ENCODE measurements at places on chromosomes 16 and 17.
A peak's percentile ranks its signal among the peaks of the same experiment; 100 is the strongest.

GRCh38 chr16:69243479-69243878 lies 56.5 kb downstream of the SNTB2 start:
- no peak for DNase-seq

DNA sequence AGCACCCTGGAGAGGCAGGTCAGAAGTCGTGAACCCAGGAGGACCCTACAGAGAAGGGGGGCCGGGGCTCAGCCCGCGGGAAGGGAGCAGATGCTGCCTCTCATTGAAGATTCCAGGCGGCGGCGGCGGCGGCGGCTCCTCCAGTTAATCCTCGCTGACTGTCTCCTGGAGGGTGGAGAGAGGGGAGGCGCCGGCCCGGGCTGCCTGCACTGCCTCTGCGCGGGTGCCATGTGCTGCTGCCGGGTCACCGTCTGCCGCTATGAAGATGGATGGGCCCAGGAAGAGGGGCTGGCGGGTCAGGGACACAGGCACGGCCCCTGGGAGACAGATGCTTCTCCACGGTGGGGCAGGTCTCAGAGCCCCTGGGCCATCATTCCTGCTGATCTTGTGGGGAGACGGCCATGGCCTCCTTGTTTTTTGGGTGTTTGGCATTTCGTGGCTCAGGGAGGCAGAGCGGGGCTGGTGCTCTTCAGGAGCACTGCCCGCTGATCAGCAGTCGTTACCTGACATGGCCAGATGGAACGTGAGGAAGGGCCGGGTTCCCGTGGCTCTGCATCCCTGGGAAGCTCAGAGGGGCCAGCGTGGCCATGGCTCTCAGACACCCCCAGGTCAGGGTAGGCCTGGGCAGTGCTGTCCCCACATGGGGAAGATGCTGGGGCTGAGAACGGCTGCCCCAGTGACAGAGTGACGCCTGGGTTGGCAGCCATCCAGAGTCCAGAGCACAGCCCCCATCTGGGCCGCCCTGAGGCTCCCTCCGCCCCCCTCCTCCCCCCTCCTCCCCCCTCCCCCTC lies 36.1 kb downstream of the GINS2 start:
- no peak for DNase-seq

DNA sequence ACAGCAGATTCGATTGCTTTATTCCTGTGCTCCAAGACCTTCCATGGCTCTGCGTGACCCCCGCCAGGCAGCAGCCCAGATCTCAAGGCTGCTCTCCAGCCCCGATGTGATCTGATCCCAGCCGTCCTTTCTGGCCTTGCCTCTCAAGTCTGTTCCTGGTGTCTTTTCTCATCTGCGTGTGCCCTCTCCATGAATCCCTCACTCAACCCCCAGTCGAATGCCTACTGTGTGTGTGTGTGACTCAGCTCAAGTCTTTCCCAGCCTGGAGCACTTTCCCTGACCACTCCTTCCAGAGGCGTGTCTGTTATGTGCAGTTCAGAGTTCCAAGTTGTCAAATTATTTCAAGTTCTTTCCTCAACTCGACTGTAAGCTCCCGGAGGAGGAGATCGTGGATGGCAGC lies 64.0 kb downstream of the MRM1 start:
- no peak for DNase-seq

GRCh38 chr17:19630661-19631060 lies 17.9 kb upstream of the ALDH3A2 start:
- no peak for DNase-seq

- no peak for DNase-seq
Measured at GRCh38 chr16:49643429-49644144, 212.3 kb downstream of the ZNF423 start.

DNA sequence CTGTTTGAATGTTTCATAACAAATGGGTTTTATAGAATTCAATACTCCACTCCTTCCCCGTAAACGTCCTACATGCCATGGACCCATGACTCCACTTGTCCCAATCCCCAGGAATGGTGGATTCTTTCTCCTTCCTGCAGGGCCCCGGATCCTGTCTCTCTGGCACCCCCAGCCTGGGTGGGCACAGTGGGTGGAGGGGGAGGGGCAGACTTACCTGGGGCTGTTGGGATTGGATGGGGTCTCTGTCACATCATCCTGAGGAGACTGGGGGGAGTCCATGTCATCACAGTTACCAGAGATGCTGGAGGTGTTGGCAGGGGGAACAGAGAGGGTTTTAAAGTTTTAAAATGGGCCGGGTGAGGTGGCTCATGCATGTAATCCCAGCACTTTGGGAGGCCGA lies 13.2 kb downstream of the TRPV3 start:
- DNase-seq: no peak

GRCh38 chr16:64094992-64095634 lies 1026.8 kb downstream of the CDH11 start:
- no peak for DNase-seq

- no peak for DNase-seq
Measured at GRCh38 chr16:75095204-75095621, 21.4 kb downstream of the LDHD start.

DNA sequence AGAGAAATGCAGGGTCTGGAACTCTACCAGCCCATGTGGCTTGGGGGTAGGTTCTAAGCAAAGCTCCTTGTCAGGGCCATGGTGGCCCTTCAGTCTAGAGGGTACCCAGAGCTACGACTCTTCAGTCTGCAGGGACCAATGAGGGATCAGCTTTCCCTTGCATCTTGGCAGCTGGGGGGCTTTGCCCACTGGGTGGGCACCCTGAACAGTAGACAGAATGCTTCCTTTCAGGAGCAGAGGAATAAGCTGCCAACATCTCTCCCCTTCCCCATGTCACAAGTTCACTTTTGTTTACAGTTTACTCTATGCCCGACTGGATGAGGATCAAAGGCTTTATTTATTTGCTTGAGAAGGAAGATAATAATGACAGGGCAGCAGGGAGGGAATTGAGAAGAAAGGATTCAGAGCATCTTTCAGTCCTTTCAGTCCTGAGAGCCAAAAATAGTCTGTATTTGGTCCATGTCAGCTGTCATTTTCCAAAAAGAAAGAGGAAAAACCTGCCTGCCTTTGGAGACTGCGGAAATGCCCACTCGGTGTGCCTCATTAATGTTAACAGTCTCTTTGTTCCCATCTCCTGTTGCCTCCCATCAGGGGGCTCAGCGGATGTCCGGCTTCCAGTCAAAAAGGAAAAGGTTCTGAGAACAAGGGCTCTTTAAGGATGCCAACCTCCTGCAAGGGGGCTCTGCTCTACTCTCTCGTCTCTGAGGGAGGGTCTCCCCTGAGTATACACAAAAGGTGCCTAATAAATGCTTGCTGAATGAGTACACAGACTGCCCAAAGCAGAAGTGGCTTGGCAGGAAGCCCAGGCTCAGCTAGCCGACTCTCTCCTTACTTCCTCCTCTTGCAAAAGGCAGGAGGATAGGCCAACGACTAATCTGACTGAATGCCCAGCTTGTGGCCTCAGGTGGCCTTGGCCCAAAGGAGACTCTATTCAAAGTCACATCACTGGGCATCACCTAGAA lies 17.1 kb downstream of the TRAF4 start:
- DNase-seq: no peak

DNA sequence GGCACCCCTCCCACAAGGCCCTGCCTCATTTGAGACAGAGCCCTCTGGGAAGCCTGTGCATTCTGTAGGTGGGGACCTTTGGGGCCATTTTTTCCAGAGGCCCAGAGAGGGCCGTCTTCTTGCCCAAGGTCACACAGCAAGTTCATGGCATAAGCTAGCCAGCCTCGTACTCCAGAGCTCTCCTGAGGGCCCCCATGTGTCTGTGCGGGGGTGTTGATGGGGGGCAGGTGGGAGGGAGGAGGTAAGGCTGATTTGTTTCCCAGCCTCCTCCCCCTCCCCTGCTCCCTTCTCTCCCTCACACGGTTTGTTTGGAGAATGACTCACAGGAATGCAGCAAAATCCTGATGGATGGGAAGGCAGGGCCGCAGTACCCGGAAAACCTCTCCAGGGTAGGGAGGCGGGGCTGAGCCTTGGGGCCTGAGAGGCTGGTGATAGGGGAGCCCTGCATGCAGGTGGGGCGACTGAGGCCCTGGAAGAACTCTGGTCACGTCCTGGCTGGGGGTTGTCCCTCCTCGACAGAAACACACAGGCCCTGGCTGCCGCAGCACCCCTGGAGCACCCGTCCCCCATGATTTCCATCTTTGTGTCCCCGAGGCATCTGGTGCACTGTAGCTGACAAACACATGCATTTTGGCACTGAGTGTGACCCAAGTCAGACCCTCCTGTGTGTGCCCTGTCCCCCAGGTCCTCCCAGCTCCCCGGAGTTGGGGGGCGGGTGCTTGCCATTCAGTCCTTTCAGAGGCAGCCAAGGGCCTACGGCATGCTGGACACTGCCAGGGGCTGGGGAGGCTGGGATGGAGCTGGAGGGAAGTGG lies 29.7 kb downstream of the RAI1 start:
- DNase-seq: no peak

GRCh38 chr16:77548151-77548550 lies 113.3 kb upstream of the ADAMTS18 start:
- DNase-seq: no peak

DNA sequence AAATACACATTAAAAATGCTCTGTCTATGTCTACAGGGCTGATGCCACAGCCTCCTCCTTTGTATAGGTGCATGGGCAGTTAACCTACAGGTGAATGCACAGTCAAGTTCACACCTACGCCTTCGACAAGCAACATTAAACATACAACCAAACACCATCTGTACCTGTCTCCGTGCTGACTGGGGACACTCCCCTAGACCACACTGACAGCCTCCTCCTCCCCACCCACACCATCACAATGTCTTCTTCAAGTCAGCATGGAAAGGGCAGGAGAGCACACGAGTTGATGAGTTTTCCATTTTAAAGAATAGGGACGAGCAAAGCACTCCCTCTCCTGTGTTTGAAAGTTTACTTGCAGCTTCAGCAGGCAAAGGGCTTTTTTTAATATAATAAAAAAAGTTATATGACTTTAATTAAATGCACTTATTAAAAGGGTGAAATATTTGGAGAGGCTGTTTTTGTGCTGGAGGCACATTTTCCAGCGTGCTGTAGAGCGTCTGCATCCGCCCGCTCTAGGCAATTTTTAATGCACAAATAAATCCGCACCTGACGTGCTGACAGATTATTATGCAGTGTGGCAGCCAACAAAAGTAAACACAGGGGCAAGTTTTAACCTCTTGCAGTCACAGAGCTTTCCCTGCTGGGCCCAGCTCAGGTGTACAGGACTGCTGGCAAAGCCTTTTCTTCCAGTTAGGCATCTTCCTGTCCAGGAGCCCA lies 367.9 kb downstream of the SOX9 start:
- no peak for DNase-seq

- DNase-seq: no peak
Measured at GRCh38 chr17:2926019-2926650, 129.9 kb downstream of the RAP1GAP2 start.

DNA sequence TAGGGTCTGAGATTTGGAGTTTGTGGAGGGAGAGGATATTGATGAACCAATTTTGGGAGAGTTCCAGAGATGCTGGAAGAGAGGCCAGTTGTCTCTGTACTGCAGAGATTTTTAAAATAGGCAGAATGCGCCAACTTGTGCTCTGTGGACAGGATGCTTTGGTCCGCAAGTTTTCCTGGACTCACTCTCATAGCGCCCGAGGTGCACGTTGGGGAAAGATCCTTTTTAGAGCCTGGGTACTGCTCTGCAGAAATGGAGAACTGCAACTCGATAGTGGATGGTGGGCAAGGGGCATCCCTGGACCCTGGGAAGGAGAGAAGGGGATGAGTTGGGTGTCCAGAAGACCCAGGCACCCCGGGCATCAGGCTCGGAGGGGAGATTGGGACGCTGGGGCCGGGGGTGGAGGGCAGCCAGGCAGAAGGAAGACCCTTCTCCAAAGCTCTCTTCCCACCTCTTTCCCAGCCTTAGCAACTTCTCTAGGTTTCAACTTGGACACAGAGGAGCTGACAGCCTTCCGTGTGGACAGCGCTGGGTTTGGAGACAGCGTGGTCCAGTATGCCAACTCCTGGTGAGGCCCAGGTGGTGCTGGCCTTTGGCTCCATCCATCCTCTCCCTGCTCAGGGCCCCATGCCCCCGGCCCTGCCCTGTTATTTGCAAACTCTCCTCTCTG lies 590 bp downstream of the ITGAX start:
- DNase-seq: no peak

GRCh38 chr17:27620721-27621120 lies 10.3 kb upstream of the LGALS9 start:
- DNase-seq: peak; percentile 45

- DNase-seq: no peak
Measured at GRCh38 chr17:60904582-60904981, 226.9 kb downstream of the BCAS3 start.

DNA sequence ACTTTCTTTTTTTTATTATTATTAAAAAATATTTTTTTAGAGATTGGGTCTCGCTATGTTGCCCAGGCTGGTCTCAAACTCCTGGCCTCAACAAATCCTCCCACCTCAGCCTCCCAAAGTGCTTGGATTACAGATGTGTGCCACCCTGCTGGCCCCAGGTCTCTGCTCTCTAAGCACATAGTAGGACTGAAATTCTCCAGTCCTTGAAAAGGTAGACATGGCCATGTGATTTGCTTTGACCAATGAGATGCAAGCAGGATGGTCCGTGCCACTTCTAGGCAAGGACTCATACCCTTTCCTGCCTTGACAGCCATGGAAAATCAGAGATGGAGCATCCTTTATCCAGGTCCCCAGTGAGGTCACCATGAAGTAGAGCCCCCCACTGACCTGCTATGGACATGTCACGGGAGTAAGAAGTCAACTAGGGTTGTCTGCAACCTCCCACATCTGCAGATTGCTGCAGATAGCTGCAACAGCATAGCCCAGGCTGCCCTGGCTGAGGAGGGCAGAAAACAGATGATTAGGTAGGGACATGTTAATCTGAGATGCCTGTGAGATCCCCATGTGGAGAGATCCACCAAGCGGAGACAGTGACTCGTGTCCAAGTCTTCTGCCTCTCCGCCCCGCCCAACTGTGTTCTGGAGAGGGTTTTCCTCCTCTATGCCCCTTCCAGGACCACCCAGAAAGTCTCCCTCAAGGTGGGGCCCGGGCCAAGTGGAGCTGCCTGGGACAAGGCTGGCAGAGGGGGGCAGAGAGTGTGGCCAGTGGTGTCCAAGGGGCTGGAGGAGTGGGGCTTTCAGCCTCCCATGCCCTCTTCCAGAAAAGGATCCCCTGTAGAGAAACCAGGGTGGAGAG lies 11.0 kb downstream of the GSG1L start:
- DNase-seq: no peak

GRCh38 chr16:48534601-48535340 lies 75.2 kb downstream of the N4BP1 start:
- no peak for DNase-seq
